ENCODE measurements at places on chromosomes 6 and 20.
A peak's percentile ranks its signal among the peaks of the same experiment; 100 is the strongest.

- DNase-seq = no peak
Observed at GRCh38 chr6:1313384-1313766, 1.5 kb downstream of the FOXQ1 start.

DNA sequence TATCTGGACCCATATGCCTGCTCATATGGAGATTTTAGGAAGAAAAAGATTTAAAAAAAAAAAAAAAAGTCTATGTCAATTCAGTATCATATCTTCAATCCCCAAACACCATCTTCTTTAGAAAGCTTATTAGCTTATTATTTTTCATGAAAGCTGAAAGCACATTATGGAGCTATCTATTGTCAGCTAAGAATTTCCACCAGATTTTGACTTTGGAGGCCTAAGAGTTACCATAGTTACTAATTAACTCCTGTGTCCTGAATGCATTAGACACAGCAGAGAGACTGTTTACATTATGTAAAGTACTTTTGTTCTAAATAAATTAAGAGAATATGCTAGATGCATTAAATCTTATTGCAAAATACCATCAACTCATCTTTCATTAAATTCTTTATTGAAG lies 255.5 kb upstream of the NRSN1 start:
- DNase-seq = no peak

GRCh38 chr6:17281497-17282481 lies 628 bp downstream of the RBM24 start:
- no peak for DNase-seq

DNA sequence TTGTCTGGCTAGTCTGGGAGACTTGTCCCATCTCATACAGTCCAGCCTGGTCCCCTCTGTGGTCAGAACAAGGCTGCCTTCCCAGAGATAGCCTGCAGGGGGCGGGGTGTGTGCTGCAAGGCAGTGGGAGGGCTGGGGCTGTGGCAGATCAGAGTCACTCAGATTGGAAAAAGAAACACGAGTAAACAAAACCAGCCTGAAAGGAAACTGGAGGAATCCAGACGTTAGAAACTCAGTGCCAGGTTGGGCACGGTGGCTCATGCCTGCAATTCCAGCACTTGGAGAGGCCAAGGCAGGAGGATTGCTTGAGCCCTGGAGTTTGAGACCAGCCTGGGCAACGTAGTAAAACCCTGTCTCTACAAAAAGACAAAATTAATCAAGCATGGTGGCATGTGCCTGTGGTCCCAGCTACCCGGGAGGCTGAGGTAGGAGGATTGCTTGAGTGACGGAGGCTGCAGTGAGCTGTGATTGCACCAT lies 20.2 kb downstream of the LEMD2 start:
- DNase-seq = peak; percentile 44

- no peak for DNase-seq
Observed at GRCh38 chr20:52761867-52762266, 210.3 kb upstream of the TSHZ2 start.

DNA sequence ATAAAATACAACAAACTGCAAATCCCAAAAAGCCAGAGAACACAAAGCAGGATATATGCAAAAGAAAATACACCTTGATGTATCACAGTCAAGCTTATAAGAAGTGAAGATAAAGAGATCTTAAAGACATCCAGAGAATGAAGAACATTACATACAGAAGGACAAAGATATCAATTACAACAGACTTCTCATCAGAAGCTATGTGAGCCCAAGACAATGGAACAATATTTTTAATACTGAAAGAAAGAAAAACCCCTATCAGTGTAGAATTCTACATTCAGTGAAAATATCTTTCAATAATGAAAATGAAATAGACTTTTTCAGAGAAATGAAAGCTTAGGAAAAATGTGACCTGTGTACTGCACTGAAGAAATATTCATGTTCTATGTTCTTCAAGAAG lies 104.5 kb upstream of the PHACTR3 start:
- DNase-seq = no peak

DNA sequence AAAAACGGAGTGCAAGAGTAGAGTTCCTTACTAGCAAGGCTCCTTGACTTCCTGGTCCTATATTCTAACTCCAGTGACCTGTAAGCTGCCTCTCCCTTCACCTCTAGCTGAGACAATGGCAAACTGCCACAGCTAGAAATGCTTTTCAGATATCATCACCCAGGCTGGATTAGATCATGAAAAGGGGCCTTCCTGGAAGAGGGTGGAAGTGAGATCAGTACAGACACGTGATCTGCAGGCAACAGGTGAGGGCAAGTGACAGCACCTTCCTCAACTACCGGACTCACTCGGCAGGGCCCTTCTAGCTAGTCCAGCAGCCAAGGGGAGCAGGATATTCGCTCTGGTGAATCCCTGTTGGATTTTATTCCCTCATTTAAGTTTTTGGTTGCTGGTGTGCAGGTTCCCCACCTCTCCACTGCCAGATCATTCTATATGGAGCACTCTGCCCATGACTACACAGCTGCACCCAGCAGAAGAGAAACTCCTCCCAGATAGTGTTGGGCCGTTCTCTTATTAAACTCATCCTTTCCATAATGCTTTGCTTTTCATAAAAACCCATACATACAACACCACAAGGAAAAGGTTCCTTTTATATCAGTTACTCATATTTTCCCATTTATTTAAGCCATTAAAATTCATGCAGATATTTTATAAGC lies 26.4 kb upstream of the FAM83C start:
- peak; percentile 100 for DNase-seq

GRCh38 chr6:165222315-165223025 lies 86.9 kb downstream of the C6orf118 start:
- no peak for DNase-seq

GRCh38 chr6:107657755-107658461 lies 166.2 kb downstream of the SCML4 start:
- peak; percentile 23 for DNase-seq

DNA sequence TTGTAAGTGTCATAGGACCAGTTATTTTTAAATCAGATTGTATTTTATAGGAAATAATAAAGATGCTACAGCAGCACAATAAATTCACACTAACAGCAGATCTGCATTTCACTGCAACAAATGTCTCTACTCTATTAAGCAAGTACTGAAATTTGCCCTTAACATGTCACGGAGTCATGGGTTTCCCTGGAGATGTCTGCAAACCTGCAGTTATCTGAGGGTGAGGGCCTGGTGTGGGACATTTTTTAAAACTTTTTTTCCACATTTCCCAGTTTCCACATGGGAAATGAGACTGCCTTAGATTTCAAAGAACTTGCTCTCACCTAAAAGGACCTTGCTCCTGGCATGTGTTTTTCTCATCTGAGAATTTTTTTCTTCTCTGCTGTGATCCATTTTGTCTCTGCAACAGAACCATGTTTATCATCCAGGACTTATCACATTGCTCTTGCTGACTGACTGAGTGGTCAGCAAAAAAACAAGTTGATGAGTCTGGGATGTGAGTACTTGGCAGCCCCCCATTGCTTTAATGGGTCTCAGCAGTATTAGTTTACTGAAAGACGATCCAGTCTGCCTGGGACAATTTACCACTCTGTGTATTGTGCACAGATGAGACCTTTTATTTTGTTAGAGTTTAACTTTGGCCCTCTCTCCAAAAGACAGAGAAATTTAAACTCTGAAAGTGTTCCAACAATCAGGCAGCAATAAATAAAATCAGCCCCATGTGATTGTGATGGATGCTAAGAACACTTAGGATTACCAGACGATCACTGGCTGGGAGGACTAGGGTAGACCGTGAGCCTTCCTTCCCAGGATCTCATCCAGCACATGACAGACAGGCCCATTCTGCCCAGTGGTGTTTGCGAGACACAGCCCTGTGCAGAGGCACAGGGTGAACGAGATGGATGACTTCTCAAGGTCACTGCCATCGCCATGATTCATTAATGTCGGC lies 268.8 kb downstream of the BTBD9 start:
- DNase-seq = no peak

- DNase-seq = no peak
Observed at GRCh38 chr6:64547594-64548268, 912.1 kb downstream of the PHF3 start.

- DNase-seq = no peak
Observed at GRCh38 chr20:47347661-47348435, 8.7 kb downstream of the ZMYND8 start.

- no peak for DNase-seq
Observed at GRCh38 chr6:14640631-14641030, 523.1 kb downstream of the CD83 start.

GRCh38 chr20:53097371-53097770 lies 125.2 kb downstream of the TSHZ2 start:
- no peak for DNase-seq

- DNase-seq = peak; percentile 58
Observed at GRCh38 chr6:128516514-128516898, 3.9 kb downstream of the PTPRK start.

DNA sequence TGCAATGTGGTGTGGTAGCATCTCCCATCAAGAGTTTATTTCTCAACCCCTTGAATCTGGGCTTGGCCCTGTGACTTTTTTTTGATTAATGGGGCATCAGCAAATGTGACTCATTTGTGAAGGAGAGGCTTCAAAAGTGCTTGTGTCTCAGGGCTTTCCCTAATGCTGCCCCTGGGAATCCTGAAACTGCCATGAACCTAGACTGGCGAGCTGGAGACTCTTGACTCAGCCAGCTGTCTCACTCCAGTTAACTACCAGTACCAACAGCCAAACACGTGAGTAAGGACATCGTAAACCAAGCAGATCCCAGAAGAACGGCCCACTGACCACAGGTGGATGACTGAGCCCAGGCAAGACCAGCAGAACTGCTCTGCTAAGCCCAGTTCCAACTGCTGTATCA lies 72.8 kb upstream of the ADTRP start:
- peak; percentile 98 for DNase-seq

DNA sequence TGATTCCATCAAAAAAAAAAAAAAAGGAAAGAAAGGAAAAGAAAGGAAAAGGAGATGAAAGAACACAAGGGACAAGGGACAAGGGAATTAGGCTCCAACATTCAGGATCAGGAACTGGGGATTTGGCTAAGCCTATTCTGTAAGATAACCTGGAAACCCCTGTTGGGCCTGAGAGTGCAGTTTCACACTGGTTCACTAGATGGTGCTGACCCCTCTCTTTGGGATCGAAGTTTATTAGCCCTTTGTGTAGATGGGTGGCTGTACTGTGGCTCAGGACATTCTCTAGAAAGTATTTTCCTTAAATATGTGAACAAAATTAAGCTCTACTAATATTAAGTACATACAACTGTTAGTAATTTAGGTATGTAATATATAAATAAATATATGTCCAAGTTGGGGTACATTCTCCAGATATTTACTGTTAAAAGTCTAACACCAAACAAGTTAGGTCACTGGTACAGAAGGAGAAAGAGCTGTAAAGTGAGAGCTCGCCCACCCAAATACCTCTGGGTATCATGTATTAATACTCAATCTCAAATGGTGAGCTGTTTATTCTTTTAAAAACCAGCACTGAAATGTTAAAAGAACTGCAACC lies 6.3 kb downstream of the OR2A4 start:
- DNase-seq = peak; percentile 41

DNA sequence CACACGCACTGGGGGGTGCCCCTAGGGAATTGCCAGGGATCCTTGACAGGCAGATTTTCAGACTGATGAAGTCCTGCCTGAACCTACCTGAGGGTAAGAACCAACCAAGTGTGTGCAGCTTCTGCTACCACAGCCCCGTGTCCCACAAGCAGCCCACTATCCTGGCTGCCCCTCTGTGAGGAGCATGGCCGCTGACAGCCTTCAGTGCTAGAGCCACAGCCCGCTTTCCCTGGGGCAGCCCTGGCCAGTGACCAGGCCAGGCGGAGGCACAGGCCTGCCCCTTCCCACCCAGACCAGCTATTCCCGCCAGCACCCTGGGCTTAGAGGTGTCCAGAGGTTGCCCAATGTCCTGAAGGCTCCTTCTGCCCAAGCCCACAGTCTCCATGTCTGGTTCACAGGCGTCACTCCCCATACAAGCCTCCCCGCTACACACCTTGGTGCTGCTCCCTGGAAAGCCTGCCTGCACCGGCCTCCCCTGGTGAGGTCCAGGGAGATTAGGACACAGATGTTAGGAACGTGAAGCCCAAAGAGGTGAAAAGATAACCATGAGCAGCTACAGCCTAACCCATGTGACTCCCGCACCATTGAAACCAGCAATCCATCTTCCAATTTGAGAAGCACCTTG lies 207.0 kb downstream of the SYNDIG1 start:
- DNase-seq = no peak

DNA sequence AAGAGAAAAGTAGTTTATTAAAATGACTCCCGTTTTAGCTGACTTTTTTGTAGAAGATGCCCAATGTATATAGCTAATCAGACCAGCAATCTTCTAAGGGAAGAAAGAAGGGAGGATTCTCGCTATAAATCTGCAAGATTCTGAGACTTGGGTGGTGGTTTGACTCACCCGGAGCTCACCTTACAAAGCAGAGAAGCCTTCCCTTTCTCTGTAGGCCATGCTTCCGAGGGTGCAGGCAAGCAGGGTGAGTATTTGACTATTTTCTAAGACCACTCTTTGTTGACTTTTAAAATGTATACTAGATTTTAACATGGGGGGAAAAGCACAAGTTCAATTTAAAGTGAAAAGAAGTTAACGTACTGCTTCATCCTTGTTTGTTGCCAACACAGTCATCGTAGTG lies 2.7 kb downstream of the OLIG3 start:
- no peak for DNase-seq

GRCh38 chr6:16240589-16241320 lies 2.4 kb downstream of the GMPR start:
- no peak for DNase-seq

- no peak for DNase-seq
Observed at GRCh38 chr6:125129354-125129753, 24.2 kb upstream of the TPD52L1 start.

DNA sequence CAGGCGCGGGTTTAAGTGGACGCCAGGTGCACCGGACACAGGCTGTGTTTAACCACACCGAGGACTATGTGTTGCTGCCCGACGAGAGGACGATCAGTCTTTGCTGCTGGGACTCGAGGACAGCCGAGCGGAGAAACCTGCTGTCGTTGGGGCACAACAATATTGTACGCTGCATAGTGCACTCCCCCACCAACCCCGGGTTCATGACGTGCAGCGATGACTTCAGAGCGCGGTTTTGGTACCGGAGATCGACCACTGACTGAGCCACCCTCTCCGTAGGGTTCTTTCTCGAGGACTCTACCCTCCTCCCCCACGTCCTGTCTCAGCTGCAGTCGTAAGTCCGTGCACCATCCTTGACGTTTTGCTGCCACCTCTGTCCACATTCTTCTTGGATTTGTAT lies 8.6 kb upstream of the CASS4 start:
- DNase-seq = no peak

DNA sequence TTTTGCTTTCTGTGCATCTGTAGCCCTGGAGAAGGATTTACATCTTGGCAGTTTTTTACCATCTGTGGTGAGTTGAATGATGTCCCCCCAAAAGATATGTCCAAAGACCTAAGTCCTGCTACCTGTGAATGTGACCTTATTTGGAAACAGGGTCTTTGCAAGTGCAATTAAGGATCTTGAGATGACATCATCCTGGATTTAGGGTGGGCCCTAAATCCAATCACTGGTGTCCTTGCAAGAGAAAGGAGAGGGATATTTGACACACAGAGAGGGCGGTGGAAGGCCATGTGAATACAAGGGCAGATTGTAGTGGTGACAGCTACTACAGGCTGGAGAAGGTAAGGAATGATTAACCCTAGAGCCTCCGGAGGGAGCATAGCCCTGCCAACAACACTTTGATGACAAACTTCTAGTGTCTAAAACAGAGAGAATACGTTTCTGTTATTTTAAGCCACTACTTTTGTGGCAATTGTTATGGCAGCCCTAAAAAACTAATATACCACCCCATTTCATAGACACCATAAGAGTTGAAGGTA lies 35.1 kb downstream of the MKKS start:
- no peak for DNase-seq

GRCh38 chr6:37106051-37106363 lies 63.9 kb upstream of the PIM1 start:
- no peak for DNase-seq
